ENCODE measurements at places on chromosomes 13 and 19.

GRCh38 chr19:10517361-10517759, at the start of gene S1PR5:
Gene S1PR5 (minus strand): TSS chr19:10517447. CDS start chr19:10515011, 2,436 bp downstream.
- DNase-seq, result no peak

GRCh38 chr13:56864451-56864850, 276.3 kb upstream of the PRR20A start:
- no peak for DNase-seq

GRCh38 chr13:31394506-31394905, 194.7 kb downstream of the B3GLCT start:
- no peak for DNase-seq

- DNase-seq, result no peak
Observed at GRCh38 chr19:1856345-1856697, 7.1 kb downstream of the KLF16 start.

DNA sequence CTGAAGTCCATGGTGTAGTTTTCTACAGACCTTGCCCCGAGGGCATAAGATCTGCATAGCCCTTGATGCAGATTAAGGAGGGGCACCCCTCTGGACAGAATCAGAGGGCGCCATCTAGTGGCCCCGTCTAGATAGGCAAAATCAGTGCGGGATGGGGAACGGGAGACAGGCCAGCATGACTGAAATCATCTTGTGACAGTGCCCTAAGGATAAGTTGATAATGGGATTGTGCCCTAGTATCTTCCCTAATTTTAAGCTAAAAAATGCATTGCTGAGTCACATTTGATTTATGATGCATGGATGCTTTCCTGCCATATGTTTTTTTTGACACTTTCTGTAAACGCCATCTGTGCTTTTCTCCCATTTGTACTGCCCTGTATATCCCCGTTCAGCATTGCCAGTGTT, 19.0 kb upstream of the GPI start:
- DNase-seq, result no peak

- no peak for DNase-seq
Observed at GRCh38 chr19:14369399-14370168, 11.7 kb upstream of the ADGRE5 start.

- DNase-seq, result no peak
Observed at GRCh38 chr19:43408043-43408442, 6.6 kb upstream of the TEX101 start.

DNA sequence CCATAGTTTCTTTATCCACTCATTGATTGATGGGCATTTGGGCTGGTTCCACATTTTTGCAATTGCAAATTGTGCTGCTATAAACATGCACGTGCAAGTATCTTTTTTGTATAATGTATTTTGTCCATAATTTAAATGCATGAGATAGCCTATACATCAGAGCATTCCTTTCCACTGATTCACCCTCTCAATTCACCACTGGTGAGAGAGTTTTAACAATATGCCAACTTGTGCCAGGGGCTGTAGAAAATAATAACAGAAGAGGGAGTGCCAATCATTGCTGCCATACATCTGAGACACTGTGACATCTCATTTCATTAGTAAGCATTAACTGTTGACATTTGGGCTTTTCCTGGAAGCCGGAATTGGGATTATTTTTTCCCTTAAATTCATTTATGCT, 125.1 kb downstream of the RAP2A start:
- DNase-seq, result no peak

DNA sequence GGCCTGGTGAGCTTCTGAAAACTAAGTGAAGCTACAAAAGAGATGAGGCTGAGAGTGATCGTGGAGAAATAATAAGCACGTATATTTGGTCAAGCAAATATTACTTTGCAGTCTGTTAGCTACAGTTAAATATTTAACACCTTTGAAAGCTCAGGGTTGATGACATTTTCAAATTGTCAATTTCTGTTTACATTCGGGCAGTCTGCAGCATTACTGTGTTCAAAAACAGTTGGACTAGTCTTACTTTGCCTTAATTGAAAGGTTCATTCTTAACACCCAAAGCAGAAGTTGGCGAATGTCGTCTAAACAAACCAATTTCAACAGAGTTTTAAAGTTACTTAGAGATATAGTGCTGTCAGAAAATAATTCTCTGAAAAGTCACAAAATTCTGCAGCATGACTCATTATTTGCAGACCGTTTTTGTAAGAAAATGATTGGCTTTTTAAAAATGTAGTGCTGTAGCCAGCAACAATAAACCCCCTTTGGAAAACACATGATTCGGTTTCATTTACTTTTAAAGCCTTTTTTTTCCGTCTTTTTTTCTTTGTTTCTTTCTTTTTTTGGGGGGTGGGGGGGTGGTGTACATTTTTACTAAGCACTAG, 549.0 kb downstream of the GPC6 start:
- no peak for DNase-seq

GRCh38 chr13:40552895-40553294, 113.5 kb downstream of the FOXO1 start:
- no peak for DNase-seq

GRCh38 chr19:18700501-18701249, 17.2 kb downstream of the CRTC1 start:
- no peak for DNase-seq

- no peak for DNase-seq
Observed at GRCh38 chr19:17931532-17932191, 1.2 kb upstream of the CCDC124 start.

DNA sequence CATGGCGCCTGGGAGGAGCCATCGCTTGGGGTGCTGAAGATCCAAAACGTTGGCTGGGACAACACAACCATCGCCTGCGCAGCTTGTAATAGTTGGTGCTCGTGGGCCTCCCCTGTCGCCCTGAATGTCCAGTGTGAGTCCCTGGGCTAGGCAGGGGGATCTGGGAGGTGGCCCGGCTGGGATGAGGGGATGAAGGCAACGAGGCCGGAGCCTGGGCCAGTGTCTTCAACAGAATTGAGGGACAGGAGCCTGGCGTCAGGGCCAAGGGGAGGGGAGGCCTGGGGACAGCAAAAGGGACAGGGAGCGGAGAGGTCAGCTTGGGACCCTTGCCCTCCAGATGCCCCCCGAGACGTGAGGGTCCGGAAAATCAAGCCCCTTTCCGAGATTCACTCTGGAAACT, 6.7 kb upstream of the FFAR1 start:
- DNase-seq, result no peak

- DNase-seq, result no peak
Observed at GRCh38 chr13:26025771-26026170, 26.0 kb downstream of the SHISA2 start.

GRCh38 chr13:47904241-47904640, 96.8 kb downstream of the SUCLA2 start:
- no peak for DNase-seq

DNA sequence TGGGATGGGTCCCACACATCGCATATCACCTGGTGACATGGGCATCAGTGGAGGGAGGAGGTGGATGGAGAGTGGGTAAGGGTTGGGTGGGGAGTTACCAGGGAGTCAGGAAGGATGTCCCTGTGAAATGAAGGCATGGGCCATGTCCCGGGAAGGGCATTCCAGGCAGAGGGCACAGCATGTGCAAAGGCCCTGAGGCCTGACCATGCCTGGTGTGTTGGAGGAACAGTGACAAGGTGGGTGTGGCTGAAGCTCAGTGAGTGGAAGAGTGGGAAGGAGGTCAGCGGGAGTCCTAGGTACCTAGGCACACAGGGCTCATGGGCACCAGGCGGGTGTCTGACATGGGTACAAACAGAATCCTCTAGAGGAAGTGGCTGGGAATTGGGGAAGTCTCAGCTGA, 11.0 kb upstream of the COLGALT1 start:
- DNase-seq, result no peak

DNA sequence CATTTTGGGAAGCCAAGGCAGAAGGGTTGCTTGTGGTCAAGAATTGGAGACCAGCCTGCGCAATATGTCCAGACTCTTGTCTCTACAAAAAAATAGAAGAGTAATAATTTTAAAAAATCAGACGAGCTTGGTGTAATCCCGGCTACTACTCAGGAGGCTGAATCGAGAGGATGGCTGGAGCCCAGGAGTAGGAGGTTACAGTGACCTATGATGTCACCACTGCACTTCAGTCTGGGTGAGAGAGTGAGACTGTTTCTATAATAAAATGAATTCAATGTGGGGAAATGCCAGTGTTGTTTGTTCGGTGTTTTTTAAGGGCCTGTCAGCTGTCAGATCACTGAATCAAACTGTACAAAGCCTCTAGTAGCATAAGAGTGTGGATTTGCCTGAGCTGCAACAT, 1.2 kb upstream of the FBXL3 start:
- DNase-seq, result no peak
